NCI-H1417 treated with DMSO at 0.1 percent for 48 hours (cell line): ENCODE measurements at places on chromosomes 11 and 22.
A peak's percentile ranks its signal among the peaks of the same experiment; 100 is the strongest.

- no peak for DNase-seq
These were observed 20.9 kb downstream of the LRFN4 start for GRCh38 chr11:66877588-66878385.

- DNase-seq, result no peak
These were observed 25.4 kb downstream of the TPBGL start for GRCh38 chr11:75265851-75266531.

- DNase-seq, result no peak
These were observed 41.9 kb downstream of the TOLLIP start for GRCh38 chr11:1267441-1268100.

DNA sequence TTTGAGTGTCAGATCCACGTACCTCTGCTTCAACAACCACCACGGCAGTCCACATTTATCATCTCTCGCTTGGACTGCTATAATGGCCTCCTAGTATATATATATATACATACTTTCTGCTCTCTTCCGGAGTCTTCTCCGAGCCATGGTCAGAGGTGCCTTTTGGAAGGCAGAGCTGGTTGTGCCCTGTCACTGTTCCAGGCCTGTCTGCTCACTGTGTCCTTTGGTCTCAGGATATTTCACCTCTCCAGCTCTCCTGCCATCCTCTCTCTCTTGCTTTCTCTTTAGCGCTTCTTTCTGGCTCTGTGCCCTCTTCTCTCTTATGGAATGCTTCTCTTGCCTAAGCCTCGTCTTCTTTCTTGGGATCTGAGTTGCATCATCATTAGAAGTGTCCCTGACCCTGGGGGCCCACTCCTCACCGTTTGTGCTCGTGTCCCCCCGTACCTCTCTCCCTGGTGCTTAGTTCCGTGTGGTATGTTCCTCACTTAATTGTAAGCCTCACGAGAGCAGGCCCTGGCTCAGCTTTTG lies 86.1 kb upstream of the RASSF10 start:
- DNase-seq, result no peak

- DNase-seq, result no peak
These were observed 14.5 kb downstream of the PCSK7 start for GRCh38 chr11:117217141-117218084.

- DNase-seq, result no peak
These were observed 20.5 kb upstream of the SYT12 start for GRCh38 chr11:67002297-67002913.

DNA sequence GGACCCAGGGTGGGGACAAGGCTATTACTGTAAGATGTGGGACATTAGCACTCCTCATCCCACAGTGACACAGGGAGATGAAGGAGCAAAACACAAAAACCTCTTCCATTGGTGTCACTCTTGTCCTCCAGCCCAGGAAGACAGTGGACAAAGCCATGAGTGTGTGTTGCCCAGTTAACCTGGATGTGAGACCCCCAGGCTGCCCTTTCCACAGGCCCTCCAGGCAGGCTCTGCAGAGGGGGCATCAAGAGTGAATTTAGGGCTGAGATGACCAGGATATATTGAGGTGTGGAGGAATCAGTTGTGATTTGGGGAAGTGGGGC lies 111.3 kb downstream of the GGTLC2 start:
- DNase-seq, result no peak

DNA sequence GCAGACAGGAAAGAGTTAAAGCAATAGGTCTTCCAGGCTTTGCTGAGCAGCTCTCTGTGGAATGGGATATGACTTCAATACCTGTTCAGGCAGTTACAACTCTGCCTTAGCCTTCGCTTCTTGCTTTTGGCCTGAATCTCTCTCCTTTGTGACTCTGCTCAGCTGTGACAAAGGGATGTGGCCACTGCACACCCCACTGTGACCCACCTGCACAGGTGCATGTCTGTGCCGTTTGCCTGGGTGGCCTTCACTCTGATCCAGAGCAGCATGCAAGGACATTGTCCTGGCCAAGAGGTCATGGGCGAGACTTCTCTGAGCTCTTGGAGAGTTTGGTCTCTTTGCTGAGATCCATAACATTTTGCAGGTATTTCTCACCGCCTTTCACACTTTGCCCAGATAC lies 891.3 kb downstream of the BRD1 start:
- no peak for DNase-seq

DNA sequence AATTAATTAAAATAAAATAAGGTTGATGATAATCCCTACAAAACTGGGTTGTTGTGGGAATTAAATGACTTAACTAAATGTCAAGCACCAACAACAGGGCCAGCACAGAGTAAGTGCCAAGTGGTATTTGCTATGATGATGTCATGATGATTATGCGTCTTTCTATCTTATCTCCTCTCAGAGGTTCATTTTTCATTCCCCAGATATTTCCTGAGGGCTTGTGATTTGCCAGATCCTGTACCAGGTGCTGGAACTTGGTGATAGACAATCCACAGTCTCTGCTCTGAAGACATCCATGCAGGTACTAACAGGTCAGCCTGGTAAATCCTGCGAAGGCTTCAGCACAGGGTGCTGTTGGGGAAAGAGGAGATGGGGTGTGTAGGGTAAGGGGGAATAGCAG lies 8.1 kb upstream of the MYH9 start:
- DNase-seq, result no peak

DNA sequence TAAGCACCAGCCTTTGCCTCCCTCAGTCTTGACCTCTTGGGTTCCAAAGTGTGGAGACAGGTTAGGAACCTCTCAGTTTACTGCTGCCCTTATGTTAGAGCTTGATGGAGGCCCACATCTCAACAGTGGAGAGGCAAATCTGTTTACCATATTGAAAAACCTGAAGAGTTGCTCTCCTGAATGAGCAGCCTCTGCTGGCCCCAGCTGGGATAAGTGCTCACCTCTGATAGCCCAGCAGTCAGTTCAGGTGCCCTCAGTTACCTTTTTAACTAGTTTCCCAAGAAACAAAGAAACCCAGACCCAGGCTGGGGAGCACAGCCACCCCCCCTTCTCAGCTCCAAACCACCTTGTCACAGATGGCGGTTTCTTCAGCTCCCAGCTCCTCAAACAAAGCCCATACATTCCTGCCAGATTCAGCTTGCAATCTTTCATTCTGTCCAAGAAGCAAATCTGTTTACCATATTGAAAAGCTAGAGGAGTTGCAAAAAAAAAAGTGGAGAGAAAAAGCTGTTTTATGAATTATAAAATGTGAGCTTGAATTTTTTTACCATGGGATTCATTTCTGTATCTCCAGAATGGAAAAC lies 57.2 kb downstream of the PPFIBP2 start:
- no peak for DNase-seq

DNA sequence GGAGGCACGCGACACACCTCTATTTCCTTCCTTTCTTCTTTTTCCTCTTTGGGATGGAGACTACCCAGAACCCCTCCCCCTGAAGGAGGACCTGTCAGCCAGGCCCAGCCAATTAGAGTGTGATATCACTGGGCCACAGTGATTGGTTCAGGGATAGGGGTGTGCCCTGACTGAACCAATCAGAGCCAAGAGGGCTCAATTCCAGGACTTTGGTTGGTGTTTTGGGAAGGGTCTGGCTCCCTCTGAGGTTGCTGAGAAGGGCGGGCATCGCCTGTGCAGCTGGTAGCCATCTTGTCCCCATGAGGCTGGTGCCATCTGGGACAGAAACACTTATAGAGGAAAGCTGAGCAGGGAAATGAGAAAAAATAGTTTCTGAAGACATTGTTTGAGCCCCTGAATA lies 71.4 kb downstream of the CHST1 start:
- no peak for DNase-seq

GRCh38 chr11:80673566-80673965 lies 1232.7 kb upstream of the TENM4 start:
- DNase-seq, result no peak

- peak; percentile 90 for DNase-seq
These were observed 26.3 kb upstream of the GRK2 start for GRCh38 chr11:67239783-67240575.

- no peak for DNase-seq
These were observed 20.0 kb downstream of the LDLRAD3 start for GRCh38 chr11:35963911-35964310.

- DNase-seq, result no peak
These were observed 1022.0 kb downstream of the TBC1D22A start for GRCh38 chr22:47784367-47784983.

GRCh38 chr22:43412808-43413795 lies 1.3 kb downstream of the MPPED1 start:
- peak; percentile 45 for DNase-seq

- no peak for DNase-seq
These were observed 24.9 kb upstream of the SEPTIN5 start for GRCh38 chr22:19689408-19689807.

DNA sequence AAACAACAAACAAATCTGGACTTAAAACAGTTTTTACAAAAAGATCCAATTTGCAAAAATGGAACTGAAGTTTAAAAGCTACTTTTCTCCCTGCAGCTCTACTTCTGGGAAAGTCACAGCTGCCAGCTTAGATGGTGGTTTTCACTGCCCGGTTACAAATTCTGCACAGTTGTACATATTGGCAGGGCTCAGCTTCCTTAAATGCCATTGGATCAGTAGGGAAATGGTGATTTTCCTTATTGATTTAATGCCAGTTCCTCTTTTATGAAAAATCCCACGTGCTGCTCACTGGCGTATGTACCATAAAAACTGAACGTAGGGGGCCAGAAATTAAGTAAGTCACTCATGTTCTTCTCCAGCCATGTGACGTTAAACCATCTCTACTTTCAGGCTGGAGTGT lies 22.8 kb downstream of the GRAP2 start:
- no peak for DNase-seq
